ENCODE measurements at places on chromosomes 11 and 22.

GRCh38 chr11:65310215-65310614 lies 4.5 kb upstream of the CDC42EP2 start:
- no peak for DNase-seq

DNA sequence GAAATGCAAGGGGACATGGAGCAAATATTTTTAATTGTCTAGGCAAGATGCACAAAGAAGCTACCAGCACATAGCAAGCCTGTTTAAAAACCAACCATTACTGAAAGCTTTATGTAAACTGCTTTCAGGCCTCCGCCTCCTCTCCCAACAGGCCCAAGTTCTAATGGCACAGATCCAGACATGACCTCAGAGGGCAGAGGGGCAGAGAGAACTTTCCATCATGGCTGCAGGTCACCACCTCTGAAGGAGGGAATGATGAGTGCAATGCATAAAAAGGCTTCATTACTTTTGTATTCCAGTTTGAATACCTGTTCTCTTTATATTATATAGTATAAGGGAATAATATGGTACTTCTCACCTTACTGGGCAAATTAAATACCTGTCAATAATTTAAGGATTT lies 15.2 kb downstream of the DDX17 start:
- DNase-seq: peak; percentile 51

DNA sequence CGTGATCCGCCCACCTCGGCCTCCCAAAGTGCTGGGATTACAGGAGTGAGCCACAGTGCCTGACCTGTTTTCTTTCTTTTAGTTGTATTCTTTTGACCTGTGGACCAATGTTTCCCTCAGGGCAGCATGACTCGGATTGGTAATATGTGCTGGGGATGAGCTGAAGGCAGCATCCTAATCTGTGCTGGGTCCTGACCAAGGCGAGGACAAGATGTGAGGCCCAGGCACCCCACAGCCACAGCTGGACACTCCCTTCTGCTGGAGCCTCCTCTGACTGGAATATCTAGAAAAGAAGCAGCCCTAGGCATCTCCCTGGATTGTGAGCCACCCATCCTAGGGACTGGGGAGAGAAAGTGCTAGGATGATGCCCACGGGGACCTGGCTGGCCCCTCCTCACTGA lies 105.4 kb downstream of the PDE2A start:
- no peak for DNase-seq

GRCh38 chr11:61999141-61999975 lies 31.9 kb upstream of the FTH1 start:
- DNase-seq: no peak

GRCh38 chr11:28858076-28858475 lies 749.9 kb downstream of the METTL15 start:
- DNase-seq: no peak

GRCh38 chr22:38176170-38176741 lies 5.4 kb downstream of the PLA2G6 start:
- DNase-seq: no peak

DNA sequence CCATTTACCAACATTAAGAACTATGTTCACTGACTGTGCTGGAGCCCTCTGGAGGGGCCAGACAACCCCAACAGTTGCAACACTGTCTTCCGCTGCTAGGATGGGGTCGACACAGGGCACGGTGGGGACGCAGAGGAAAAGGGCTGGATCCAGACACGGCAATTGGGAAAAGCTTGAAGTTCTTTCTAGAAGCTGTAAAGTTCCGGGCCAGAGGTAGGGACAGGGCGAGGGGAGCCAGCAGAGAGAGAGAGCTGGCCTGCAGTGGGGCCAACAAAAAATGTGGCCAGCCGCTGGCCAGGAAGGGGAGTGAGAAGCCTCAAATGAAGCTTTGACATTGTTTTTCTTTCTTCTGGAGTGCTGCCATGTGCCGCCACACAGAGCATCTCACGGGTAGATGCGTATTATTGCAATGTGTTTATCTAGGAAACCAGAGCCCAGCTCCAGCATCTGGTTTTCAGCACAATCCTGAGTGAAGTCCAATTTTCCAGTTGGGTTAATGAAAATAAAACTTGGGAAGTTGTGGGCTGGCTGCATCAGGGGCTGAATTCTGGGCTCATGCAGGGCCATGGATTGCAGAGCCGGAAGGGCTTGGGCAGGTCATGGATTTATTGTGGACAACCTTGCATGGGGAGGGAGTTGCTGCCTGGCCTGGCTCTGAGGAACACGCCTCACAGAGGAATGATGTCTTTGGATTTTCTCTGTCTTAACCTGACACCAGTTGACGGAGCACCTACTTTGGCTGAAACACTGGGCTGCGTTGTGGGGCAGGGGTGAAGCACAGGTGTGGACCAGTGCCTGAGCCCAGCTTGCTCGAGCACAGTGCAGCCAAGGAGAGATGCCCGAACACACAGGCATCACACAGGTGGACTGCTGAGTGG lies 67.6 kb upstream of the AMPD3 start:
- DNase-seq: peak; percentile 42

DNA sequence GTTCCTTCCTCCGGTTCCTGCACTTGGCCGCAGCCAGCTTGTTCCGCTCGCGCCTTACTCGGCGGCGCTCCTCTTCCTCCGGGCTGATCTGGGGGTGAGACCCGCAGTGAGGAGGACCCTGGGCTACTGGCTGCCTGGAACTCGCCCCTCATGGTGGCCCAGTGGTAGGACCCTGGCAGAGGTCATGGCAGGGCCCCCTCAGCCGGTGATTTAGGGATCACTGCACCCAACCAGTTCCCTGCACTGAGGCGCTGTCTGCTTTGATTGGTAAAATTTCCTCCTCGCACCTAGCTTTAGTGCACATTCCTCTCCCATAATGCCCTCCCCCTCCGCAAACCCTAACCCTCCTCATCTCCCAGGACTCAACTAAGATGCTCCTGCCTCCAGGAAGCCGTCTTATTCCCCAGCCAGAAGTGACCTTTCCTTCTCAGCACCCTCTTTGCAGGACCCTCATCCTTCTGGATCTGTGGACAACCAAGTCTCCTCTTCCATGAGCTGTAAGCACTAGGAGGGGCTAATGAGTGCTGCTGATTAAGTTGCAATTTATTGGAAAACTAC lies 3.6 kb downstream of the CCDC85B start:
- no peak for DNase-seq

DNA sequence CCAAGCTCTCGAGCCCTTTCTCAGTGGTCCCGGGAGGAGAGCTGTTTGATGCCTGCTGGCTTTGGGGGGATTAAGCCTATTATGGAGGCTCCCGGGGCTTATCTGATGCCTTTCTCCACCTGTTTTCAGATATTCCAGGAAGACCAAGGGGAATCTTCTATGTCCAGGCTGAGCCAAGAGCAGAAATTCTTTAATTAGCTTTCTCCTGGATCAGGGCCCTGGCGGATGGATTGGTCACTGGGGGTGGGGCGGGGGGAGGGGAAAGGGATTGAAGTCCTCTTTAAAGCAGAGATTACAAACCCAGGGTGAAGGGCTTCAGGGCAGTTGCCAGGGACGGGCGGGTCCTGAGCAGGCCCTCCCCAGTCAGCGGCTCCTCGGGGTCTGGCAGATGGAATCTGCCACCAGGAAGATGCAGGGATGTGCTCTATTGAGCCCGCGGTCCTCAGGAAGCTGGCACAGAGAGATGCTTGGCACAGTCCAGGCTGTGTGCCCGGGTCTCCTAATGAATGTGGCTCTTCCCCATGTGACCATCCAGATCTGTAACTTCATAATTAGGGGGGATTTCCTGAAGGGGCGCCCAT lies 33.6 kb downstream of the MACROD1 start:
- no peak for DNase-seq

GRCh38 chr11:64153812-64154211 lies 12.1 kb downstream of the MACROD1 start:
- DNase-seq: no peak

DNA sequence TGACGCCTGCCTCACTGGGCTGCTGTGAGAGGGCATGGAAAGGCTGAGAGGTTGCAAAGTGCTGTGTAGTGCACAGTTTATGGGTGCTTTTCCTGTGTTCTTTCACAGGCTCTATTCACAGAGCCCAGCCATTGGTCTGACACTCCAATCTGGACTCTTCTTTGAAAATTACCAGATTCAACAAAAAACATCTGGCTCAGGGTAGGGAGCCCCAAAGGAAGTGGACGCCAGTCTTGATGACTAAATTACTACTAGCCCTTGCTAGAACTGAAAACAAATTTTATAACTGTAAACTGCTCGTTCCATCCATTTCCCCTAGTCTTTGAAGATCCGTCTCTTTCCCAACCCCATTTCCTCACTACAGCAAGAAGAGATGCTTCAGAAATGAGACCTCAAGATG lies 178.6 kb downstream of the TENM4 start:
- DNase-seq: no peak

GRCh38 chr11:104582431-104582830 lies 315.8 kb downstream of the CASP12 start:
- DNase-seq: no peak

GRCh38 chr11:68735125-68735524 lies 16.2 kb downstream of the TESMIN start:
- no peak for DNase-seq

DNA sequence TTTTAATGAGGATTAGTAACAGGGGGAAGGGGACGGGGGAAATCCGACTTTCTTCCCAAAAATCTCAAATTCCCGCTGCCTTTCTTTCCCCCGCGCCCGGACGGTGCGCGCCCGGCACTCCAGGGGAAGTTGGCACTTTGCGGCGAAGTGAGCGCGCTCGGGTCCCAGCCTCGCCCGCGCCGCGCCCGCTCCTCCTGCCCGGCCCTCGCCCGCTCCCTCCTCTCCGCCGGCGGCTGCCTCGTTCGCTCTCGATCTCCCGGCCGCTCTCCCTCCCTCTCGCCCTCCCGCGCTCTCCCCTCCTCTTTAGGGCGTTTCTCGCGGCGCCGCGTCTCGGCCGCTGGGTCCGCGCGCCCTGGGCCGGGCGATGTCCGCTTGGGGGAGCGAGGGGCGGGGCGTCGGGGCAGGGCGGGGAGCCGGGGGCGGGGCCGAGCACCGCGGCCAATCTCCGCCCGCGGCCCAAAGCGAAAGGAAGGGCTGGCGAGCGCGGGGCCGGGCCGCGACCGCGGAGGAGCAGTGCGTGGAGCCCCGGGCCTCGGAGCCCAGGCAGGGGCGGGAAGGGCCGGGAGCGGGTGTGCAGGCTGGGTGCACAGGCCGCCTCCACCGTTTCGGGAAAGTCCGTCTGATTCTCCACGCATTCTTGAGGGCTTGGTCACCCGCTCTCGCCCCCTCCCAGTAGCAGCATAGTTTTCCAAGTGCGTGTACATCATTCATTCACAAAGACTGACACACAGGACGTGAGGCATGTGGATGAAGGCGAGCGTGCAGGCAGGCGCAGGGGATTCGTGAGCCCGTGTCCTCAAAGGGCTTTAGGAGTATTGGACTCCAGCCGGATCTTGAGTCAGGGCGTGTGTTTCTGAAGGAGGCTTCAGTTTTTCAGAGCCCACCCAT lies 65.1 kb downstream of the ETS1 start:
- peak; percentile 93 for DNase-seq

DNA sequence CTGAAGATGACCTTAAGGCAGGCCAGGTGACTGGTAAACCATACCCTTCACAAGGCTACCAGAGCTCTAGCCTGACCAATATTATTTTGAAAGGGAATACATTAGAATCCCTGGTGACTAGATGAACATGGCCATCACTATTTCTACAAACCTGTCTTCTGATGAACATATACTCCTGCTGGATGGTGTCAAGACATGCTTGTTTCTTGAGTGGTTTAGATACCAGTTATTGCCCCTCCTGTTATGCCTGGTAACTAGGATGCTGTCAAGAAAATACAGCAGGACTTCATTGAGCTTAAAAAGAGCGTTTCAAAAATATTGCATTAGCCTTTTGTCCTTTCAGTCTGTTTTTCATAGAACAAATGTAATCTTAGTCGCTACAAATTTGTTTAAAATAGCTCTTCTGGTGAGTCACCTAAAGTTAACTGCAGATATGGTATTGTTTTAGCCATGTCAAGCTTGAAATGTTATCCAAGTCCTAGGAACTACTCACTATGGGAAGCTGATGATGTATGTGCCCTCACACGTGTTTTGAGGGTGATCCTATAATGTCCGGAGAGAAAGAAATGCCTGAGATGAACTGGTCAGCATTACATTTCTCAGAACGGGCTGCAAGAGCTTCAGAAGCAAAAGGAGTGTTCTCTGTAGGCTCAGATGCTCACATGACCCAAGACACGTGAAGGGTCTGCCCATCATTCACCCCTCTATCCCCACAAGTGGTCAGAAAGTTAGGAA lies 20.6 kb downstream of the ADM start:
- no peak for DNase-seq

- no peak for DNase-seq
Observed at GRCh38 chr11:88433536-88434230, 96.1 kb upstream of the CTSC start.

DNA sequence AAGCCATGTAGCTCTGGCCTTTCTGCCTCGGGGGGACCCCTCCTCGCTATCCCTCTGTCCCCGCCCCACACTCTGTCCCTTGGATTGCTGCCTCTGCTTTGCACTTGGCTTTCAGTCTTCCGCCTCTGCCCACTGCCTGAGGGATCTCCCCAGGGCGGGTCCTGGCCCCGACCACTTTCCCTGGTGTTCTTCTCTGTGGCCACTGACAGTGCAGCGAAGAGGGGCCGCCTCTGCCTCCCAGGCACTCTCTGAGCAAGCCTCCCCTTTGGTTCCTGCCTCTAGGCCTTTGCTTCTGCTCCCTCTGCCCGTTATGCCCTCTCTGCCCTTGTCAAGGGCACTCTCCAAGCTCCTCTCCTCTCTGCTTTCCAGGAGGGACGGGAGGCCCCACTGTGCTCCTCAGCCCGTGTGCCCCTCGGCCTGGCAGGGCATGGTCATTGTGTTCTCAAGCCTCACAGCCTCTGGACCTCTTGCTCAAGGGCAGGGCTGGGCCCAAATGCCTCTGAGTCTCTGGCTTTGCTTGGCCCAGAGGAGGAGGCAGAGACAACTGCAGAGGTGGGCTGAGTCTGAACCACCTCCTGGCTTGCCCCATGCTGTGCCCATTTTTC lies 5.5 kb upstream of the MPPED1 start:
- no peak for DNase-seq

DNA sequence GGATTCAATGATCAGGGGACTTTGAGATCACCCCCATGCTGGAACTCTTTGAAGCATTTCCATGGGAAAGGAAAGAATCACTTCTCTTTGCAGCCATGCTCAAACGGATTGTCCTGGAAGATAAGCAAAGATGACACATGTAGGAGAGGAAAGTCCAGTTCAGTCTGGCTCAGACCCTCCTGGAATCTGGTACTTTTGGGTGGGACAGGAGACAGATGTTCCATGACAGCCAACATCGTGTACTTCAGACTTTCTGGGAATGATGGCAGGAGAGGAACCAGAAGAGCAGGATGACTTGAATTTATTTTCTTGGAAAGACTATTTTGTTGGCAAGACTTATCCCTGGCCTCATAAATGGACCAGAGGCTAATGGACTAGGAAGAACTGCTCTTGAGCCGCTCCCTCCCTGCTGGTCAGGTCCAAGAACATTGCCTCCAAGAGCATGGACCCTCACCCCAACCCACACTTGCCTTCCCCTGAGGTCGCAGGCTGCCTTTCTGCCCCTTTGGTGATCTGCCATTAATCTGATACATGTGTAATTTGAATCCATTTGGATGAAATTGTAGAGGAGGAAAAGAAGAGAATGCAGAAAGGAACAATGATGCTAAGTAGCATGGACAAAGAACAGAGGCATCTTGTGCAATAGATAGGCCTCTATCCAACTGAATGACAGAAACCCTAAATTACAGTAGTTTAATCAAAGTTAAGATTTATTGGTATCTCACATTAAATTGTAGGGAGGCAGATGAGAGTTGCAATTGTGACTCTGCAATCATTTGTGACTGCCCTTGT lies 201.0 kb downstream of the SNX19 start:
- DNase-seq: no peak

- DNase-seq: no peak
Observed at GRCh38 chr11:1444823-1445422, 41.7 kb downstream of the MOB2 start.

GRCh38 chr11:14312736-14313438 lies 46.1 kb downstream of the RRAS2 start:
- DNase-seq: no peak

GRCh38 chr22:42807185-42807584 lies 49.9 kb downstream of the ARFGAP3 start:
- no peak for DNase-seq
